ENCODE measurements at places on chromosomes 1 and 21. TPM values are rescaled to one million over a fixed set of nuclear protein-coding genes. Genes with fewer than 3 reads are reported as not detected.
A peak's percentile ranks its signal among the peaks of the same experiment; 100 is the strongest.

Gene AGL
- total RNA-seq = 12.9 TPM

DNA sequence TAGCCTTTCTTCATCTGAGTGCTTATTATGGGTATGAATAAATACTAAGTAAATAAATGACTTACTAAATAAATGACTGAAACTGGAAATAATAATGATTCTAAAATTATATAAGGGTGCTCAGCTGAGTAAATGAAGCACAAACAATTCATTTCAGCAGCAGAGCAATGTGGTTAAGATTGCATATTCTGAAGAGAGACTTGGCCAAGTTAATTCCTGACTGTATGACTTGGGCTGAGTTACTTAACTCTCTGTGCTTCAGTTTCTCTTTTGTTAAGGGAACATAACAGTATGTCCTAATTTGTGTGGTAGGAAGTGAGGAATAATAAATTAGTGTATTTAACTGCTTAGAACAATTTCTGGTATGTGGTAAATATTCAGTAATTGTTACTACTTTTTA is 19.1 kb downstream of the AGL start:
- H3K36me3 ChIP-seq = peaks cover 7% of the 10 kb centered on the region
- no peak for DNase-seq
- H3K4me1 ChIP-seq = no peaks in the 10 kb centered on the region
- H3K27ac ChIP-seq = no peak overlapping the region

DNA sequence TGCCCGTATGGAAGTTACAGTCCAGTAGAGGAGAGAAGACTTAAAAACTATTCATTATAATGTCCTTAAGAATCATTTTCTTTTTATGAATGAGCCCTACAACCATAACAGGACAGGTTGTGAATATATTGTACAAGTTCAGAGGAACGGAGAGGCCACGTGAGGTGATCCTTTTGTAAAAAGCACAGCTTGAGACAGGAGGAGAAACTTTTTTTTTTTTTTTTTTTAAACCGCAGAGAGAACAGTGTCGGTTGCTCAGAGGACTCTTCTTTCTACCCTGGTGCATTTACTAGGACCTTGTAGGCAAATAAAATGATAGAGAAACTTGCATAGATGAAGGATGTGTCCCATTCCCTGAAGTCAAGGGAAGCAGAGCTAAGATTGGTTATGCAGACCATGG is 32.1 kb downstream of the DYRK1A start:
- peak; percentile 67 for DNase-seq
- peaks cover 50% of the 10 kb centered on the region for H3K4me1 ChIP-seq
- H3K27ac ChIP-seq = peak overlapping the region; percentile 9
- H3K27me3 ChIP-seq = no peaks in the 10 kb centered on the region
- peaks cover 27% of the 10 kb centered on the region for H3K36me3 ChIP-seq

GRCh38 chr1:111140680-111140967 is 601 bp downstream of the CEPT1 start:
- peak overlapping the region; percentile 92 for H3K4me3 ChIP-seq
- peaks cover 34% of the 10 kb centered on the region for H3K4me1 ChIP-seq
- H3K36me3 ChIP-seq = peaks cover 22% of the 10 kb centered on the region
- peak overlapping the region; percentile 95 for H3K27ac ChIP-seq
- DNase-seq = no peak

- DNase-seq = no peak
- H3K27me3 ChIP-seq = peaks cover 7% of the 10 kb centered on the region
- no peaks in the 10 kb centered on the region for H3K4me1 ChIP-seq
- no peak overlapping the region for H3K4me3 ChIP-seq
- H3K27ac ChIP-seq = no peak overlapping the region
These were observed 186.9 kb downstream of the RRAGC start for GRCh38 chr1:38672692-38673091.
